Liver (tissue), 10 donors: ENCODE measurements at places on chromosomes 5 and 9. TPM values are rescaled to one million over a fixed set of nuclear protein-coding genes. Genes with fewer than 3 reads are reported as not detected.

The BARHL1 gene
- total RNA-seq, result not detected

The PTGR1 gene
- 53.1 TPM for total RNA-seq

The STK32A gene
- 0.17 TPM for total RNA-seq

The PLPP1 gene
- 149 TPM for total RNA-seq

The TCF7 gene
- total RNA-seq, result 1.3 TPM

The SLC45A2 gene
- 1.3 TPM for total RNA-seq

The COL27A1 gene
- total RNA-seq, result 20.4 TPM

The CDC20B gene
- total RNA-seq, result not detected

The PCA3 gene
- 0.33 TPM for total RNA-seq

The LECT2 gene
- 93.8 TPM for total RNA-seq

The POLK gene
- 12.1 TPM for total RNA-seq

The TYRP1 gene
- total RNA-seq, result not detected

The SLC46A2 gene
- not detected for total RNA-seq

The PCDHB8 gene
- total RNA-seq, result 0.14 TPM

The TNFSF15 gene
- 0.08 TPM for total RNA-seq

The IL13 gene
- not detected for total RNA-seq

The NSG2 gene
- not detected for total RNA-seq

The KIAA1958 gene
- total RNA-seq, result 7.1 TPM

The HACD4 gene
- 2.2 TPM for total RNA-seq

The CERCAM gene
- total RNA-seq, result 1.9 TPM

The NR2F1-AS1 gene
- 2.3 TPM for total RNA-seq

The FAM163B gene
- 3.0 TPM for total RNA-seq

The SPAG8 gene
- 0.25 TPM for total RNA-seq

The TXNDC8 gene
- not detected for total RNA-seq

The FYB1 gene
- 8.4 TPM for total RNA-seq

The PNPLA7 gene
- 6.5 TPM for total RNA-seq

The TRAF1 gene
- 2.6 TPM for total RNA-seq
